Esophagus squamous epithelium (tissue), 5 donors: ENCODE measurements at places on chromosomes 12 and 14.

DNA sequence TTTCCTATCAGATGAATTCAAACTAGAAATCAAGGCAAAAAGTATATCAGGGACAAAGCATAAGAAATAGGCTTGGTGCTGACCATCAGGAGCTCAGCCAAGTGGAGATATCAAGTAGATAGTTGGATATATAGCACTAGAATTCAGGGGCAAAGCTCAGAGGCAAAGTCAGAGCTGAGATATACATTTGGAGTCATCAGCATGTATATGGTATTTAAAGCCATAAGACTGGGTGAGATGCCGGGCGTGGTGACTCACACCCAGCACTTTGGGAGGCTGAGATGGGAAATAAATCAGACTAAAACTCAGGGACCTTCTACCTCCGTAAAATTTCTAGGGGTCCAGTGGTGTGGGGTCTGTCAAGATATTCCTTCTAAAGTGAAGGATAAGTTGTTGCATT is 38.9 kb upstream of the LIMA1 start:
- DNase-seq, result no peak

DNA sequence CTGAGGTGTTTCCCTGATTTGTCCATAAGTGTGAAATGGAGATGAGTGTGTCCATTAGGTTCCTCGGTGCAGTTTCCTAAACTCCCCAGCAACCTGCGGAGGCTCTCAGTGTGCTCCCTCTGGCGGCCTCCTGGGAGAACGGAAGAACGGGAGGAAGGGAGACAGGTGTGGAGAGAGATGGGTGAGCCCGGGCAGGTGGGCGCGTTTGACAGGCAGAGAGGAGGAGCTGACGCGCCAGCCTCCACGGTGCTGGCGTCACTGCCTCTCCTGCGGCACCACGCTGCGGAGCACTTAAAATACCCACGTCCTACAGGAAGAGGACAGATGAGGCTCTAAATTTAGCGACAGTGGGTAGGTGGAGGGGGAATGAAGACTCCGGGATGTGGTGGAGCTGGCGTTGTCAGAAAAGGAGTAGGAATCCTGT is 26.8 kb upstream of the PEX5 start:
- DNase-seq, result no peak

GRCh38 chr12:39199351-39199750 is 243.6 kb downstream of the KIF21A start:
- DNase-seq, result no peak

- no peak for DNase-seq
These were observed 154.9 kb upstream of the PZP start for GRCh38 chr12:9363145-9363544.

- DNase-seq, result no peak
These were observed 16.4 kb downstream of the BAG5 start for GRCh38 chr14:103545915-103546651.

GRCh38 chr14:96357216-96357615 is 5.9 kb downstream of the ATG2B start:
- DNase-seq, result no peak

- no peak for DNase-seq
These were observed 53.9 kb downstream of the ETV6 start for GRCh38 chr12:11703378-11703777.

DNA sequence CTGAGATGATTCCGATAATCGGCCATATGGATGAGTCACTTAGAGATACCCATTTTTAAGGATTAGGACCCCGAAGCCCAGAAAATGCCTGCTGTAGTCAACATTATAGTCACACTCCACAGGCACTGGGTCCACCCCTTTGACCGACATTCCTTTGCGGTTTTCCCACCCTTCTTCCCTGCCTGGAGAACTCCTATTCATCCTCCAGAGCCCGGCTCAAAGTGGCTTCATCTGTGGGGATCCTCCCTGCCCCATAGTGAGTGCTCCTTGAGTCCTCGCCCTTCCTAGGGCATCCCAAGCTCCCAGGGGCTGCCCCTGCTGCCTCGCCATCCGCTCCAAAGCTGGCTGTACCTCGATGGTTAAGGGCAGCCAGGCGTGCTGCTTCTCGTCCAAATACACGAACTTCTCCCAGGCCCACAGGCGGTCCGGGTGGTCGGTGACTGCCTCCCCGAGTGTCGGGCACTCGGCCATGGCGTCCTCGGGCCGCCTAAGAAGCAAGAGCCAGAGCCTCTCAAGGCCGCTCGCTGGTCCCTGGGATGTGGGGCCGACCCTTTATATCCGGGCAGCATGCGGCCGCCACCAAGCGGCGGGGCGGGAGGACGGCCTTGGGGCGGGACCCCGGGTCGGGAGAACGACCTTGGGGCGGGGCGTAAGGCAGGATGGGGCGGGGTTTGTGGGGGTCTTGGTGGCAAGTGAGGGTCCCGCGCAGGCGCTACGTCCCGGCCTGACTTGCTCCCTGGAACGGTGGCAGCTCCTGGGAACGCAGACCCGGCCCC is at the start of gene TCL1A:
Gene TCL1A, minus strand, starts transcription at position 530 of the 776 bp plus-strand sequence. Its CDS starts 59 bp downstream, at position 471.
- DNase-seq, result no peak

DNA sequence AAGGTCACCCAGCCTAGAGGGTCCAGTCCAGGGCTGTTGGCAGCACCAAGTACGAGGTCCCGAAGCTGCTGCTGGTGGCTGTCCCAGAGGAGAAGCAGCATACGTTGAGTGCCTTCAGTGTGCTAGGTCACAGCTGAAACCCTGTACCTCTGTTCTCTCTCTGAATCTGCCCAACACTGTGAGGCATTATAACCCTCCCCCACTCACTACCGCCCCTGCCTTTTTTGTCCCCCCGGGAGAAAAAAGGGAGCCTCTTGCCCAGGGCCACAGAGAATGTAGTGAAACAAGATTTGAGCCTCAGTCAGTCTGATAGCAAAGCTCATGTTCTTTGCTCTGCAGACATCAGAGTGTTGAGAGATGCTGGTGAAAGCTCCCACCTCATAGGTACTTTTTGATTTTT is 53.4 kb downstream of the PPP2R5C start:
- DNase-seq, result no peak

- DNase-seq, result no peak
These were observed at the start of gene LRIG3 for GRCh38 chr12:58920102-58920960. Gene LRIG3 (minus strand): TSS chr12:58920504. CDS start chr12:58920235, 269 bp downstream.

GRCh38 chr14:105489542-105490266 is 1.3 kb upstream of the TEDC1 start:
- DNase-seq, result peak; percentile 38

DNA sequence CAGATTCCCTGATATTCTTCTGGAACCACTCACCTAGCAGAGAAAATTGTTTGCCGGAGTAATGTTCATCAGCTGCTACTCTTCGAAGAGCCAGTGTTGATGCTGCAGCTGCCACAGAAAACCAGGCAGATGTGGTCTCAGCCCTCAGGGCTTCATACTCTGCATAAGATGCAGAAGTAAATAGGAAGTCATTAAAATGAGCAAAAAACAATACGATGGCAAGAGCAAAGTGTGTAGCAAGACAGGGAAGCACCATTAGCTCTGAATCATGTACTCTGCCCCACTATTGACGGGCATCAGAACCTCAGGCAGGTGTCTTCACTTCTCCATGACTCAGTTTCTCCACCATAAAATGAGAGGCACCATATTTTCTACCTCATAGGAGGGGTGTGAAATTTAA is 991.6 kb upstream of the TMEM132C start:
- no peak for DNase-seq

DNA sequence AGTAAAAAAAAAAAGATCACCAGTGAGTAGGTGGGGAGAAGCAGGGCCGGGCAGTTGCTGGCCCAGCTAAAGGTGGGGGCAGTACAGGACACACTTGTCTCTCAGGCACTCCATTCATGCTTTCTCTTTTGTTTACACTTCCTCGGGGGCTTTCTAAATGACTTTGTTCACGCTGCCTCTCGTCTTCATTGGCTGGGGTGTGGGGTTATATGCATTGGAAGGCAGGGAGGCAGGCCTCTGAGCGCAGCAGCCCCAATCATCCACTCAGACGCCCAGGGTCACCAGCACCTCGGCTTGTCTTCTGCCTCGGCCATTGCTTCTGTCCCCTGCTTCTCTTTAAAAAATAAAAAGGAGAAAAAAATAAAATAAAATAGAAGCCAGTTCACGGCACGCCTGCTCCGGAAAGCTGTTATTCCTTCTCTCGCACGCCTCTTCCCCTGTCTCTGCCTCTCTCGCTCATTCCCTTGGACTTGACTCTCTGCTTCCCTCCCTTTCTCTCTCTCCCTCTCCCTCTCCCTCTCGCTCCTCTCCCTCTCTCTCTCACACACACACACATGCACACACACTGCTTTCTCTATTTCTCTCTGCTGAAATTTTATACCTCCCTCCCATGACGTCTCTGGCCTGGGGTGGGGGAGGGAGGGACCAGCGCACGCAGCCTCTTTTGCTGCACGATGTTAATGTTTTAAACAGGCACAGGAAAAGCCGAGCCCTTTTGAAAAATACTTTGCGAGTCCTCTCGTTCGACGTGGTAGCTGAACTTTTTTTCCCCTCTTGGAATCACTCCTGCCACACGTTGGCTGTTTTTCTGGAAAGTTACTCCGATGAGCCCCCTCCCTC is at the start of gene TGFB3:
Gene TGFB3, minus strand, starts transcription at position 570 of the 840 bp plus-strand sequence. CDS start 1,102 bp downstream, outside the sequence.
- DNase-seq, result no peak

- no peak for DNase-seq
These were observed 21.1 kb downstream of the IRF2BPL start for GRCh38 chr14:77007183-77007974.

GRCh38 chr14:100243020-100243419 is 4.1 kb downstream of the YY1 start:
- DNase-seq, result no peak

GRCh38 chr14:105315941-105316576 is 1.5 kb downstream of the PACS2 start:
- no peak for DNase-seq

- no peak for DNase-seq
These were observed 45.0 kb upstream of the GSG1 start for GRCh38 chr12:13148485-13148847.

- no peak for DNase-seq
These were observed 65.8 kb downstream of the KCNK10 start for GRCh38 chr14:88256997-88257950.

GRCh38 chr12:69642531-69642930 is 31.8 kb upstream of the LRRC10 start:
- DNase-seq, result no peak

DNA sequence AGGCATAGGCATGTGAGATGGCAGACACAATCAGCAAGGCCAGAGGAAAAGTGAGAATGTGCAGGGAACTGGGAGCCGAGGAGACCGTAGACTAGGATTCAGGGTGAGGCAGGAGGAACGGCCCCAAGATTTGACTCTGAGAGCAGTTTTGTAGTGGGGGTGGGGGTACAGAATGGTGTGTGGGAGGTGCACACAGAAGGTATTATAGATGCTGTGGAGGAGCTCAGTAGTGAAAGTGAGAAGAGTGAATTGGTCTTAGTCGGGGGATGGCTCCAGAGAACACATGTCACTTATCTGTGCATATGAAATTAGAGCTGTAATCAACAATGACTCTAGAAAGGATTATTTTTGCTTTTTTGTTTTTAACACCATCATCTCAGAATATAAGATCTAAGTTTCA is 11.9 kb downstream of the ZNF664 start:
- DNase-seq, result no peak

DNA sequence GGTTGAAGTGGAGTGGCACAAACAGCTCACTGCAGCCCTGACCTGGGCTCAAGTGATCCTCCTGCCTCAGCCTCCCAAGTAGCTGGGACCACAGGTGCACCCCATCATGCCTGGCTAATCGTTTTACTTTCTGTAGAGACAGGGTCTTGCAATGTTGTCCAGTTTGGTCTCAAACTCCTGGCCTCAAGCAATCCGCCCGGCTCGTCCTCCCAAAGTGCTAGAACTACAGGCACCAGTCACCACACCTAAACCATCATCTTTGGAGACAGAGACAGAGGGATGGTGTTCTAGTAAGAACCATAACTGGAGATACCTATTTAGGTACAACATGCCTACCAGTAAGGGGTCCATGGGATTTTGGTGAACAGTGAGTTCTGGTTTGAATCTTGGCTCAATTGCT is 2.5 kb upstream of the DDX23 start:
- DNase-seq, result no peak

DNA sequence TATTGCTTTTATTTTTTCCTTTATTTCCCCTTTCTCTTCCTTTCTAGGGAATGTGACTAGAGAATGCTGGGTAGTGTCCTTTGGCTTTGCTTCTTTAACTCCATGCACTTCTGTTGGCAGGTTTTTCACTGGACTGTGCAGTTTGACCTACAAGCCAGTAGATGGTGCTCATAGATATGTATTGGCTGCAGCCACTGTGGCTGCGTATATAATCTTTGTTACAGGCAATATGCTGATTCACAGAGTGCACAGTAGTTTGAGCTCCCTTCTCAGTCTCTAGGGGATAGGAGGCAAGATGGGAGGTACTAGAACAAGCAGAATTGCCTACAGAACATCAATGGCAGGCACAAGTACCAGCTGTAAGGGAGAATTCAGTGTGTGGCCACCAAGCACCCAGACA is 503.5 kb downstream of the LRFN5 start:
- DNase-seq, result no peak

DNA sequence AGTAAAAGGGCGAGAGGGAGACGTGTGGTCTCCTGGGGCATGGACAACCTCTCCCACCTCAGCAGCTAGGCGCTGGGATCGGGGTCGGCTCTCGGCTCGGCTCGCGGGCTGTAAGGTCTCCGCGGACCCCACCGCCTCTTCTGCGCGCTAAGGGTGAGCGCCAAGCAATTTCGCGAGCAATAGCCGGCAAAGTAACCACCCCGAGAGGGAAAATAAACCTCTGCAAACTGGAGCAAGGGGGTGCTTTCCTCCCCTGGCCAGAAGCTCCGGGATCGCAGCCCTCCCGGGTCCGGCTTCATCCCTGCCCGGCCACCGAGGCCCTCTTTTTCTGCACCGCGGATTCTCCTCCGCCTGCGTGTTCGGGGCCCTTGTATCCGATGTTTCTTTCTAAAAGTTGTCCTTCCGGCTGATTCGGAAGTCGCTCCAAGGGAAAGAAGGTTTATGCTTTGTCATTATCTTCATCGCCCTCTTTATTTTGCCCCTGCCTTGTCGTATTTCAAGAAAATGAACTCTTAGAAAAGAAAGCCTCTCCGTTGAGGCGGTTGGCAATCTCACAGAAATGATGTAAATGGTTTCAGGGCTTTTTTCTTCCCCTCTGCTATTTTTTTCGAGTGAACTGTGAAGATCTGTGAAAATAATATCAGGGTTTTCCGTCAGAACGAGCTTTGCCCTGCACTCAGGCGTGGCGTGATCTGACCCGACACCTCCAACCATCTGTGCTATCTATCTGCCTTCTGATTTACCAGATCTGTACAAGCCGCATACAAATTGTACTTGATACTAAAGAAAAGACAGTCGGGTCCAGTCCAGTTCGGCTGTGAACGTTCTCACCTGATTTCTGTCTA is 1.7 kb upstream of the SIX6 start:
- no peak for DNase-seq

DNA sequence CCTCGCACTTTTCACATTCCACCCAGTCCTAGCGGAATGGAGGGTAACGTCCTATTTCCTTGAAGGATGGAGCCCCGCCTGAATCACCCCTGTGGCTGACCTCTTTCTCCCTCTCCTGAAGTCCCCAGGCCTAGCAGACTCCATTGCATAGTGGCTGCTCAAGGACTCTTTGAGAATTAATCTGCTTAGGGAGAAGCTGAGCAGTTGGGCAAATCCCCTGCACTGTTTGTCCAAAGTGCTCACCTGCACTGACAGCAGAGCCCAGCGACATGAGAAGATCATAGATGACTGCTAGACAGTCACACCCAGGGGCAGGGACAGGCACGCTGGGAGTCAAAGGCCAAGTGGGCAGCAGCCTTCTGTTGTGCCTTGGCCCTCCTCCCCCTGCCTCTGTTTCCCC is 37.7 kb upstream of the DICER1 start:
- no peak for DNase-seq

GRCh38 chr12:105502426-105502930 is 172.0 kb downstream of the C12orf75 start:
- no peak for DNase-seq
